ENCODE measurements at places on chromosomes 16 and 17.

- no peak for DNase-seq
Measured at GRCh38 chr16:58084635-58085034, 44.5 kb downstream of the CFAP20 start.

- DNase-seq = no peak
Measured at GRCh38 chr16:27636453-27637240, 86.7 kb downstream of the KATNIP start.

- DNase-seq = no peak
Measured at GRCh38 chr17:69207151-69207550, 21.5 kb downstream of the ABCA10 start.

DNA sequence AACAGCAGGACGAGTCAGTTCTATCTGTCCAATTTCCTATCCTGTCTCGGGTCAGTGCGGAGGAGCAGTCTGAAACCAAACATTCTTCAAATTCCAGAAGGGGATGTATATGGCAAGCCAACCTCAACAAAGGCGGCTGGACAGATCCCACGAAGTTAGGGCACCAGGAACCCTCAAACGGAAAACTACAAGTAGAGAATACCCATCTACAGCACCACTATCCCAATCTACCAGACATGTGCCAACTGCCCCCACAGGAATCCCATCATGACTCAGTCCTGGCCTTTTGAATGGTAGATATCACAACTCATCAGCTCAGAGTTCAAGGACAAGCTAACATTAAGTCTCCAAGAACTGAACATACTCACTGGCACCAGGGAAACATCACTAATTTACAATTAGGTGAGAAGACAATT lies 2.3 kb downstream of the NAT9 start:
- DNase-seq = no peak

DNA sequence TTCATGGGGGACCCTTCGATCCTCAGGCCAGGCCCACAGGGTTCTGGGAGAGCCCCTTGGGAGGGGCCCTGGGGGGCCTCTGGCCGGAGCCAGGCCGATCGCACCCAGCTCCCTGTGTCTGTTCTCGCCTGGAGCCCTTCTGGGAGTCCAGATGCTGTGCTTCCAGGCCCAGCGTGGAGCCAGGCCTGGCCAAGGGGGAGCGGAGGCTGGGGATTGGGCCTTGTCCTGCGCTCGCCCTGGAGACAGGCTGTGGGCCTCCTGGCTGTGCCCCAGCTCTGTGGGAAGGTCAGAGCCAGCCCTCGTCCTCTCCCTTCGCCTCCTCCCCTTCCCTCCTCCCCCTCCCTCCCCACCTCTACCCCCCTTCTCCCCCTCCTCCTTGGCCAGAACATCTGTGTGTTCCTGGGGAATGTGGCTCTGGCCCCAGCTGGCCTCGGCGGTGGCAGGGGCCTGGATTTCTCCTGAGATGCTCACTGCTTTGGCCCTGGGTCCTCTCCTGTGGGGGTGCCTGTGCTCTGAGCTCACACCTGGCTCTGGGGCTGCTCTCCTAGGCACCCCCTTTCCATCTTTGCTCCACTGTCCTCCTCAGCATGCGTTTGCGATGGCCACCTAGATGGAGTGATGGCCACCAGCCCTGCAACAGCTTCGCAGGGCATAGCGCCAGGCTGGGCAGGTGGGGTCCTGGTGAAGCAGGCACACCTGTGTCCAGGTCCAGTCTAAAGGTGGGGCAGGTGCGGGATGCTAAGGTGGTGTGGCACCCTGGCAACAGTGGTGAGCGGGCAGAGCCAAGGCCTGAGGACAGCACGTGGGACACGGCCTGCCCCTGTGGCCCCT lies 90.6 kb upstream of the CIBAR2 start:
- no peak for DNase-seq

GRCh38 chr17:82357394-82357793 lies 1.7 kb upstream of the TEX19 start:
- no peak for DNase-seq

- no peak for DNase-seq
Measured at GRCh38 chr17:66831383-66832210, 3.3 kb upstream of the CACNG5 start.

- no peak for DNase-seq
Measured at GRCh38 chr16:85259115-85259831, 147.0 kb upstream of the CIBAR2 start.

DNA sequence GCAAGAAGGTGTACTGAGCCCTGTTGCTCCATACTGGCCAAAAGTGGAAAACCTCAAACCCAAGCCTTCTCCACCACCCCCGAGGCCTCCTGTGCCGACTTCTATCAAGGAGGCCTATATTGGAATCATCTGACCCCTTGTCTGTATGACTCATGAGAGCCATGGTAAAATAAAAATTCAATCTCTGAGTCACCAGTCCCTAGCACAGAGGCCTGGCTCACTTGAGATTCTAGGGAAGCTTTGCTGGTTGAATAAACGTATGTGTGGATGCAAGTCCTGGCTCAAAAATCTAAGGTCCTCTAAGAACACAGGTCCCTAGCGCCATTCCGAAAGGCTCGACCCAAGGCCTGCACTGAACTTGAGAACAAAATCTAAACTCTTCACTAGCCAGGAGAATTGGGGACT lies 15.0 kb downstream of the NSMCE1 start:
- peak; percentile 38 for DNase-seq

GRCh38 chr16:27235938-27236245 lies 32.6 kb downstream of the KDM8 start:
- no peak for DNase-seq

DNA sequence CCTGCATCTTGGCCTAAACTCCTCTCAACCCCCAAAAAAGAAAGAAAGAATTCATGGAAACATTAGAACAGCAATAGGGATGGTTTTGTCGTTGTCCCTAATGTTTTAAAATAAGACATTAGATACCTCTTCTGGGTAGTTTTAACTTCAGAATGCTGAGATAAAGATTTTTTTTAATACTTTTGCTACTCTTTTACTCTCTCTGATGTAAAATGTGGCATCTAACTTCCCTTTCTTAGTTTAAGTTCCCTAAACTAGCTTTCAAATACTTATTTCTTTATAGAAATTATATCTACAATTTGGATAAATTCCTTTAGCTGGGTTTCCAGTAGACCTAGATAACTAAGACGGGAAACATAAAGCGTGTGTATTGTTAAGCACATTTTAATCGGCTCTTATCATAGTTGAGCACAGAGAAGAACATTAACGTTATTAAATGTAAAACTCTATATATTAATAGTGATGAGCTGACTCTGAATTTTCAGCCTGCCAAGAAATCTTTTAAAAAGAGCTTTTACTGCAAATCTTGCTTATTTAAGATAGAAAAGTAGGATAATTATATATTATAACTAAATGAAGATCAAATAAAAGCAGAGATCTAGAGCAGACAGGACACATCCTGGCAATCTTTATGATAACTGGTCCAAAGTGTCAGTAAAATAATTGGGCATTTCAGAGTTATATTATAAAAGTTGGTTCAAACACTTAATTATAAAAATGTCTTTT lies 183.2 kb downstream of the CYB561 start:
- DNase-seq = no peak

DNA sequence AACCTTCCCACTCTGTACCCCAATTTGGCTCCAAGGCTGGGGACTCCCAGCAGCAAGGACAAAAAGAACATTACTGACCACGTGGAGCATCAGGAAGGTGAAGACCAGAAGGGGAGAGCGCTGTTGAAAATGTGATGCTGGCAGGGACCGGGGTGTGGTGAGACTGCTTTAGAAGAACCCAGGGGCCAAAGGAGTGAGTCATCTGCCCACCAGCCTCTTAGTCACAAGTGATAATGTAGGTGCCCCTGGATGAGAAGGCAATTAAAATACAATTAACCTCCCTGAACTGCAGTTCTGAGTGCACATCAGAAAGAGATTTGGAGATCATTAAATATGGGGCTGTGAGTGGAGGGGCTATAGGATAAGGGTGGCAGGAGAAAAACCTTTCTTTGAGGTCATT lies 366.6 kb upstream of the CCL2 start:
- DNase-seq = no peak

DNA sequence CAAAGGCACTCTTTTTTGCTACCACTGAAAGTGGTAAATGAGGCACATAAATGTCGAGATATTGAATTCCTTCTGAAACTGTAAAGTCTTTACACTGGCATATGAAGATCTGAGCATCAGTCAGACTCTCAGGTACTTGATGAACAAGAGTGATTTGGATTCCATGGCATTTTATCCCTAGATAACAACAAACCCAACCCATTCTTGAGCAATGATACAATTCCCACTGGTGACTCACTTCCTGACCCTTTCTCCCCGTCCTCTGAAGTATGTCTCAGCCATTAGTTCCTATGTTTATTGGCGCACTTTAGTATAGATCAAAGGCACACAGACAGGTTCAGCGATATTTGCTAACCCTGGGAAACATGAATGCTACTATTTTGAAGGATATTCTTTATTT lies 147.0 kb upstream of the RBFOX1 start:
- no peak for DNase-seq

DNA sequence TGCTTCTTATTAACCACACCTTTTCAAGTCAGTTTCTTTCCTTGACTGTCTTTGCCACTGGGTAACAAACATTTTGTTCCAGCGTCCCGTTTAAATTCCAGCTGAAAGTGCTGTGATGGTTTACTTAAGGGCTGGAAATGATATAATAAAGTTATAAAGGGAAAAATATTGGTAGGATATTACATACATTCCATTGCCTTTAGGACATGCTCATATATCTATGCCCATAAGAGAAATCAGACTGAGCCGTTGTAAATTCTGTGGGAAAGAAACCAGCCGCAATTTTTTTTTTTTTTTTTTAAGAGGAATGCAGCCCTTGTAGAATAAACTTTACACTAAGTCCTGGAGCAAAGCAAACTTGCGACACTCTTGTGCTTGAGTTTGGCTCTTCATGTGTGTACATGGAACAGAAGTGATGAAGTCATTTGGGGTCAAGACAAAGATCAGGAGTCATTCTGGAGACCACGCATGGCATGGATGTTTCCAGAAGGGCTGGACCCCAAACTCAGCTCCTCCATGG lies 210.9 kb downstream of the XYLT1 start:
- no peak for DNase-seq

GRCh38 chr16:22126037-22126558 lies 33.8 kb downstream of the VWA3A start:
- no peak for DNase-seq

GRCh38 chr17:40582328-40582901 lies 17.1 kb upstream of the CCR7 start:
- DNase-seq = peak; percentile 85

DNA sequence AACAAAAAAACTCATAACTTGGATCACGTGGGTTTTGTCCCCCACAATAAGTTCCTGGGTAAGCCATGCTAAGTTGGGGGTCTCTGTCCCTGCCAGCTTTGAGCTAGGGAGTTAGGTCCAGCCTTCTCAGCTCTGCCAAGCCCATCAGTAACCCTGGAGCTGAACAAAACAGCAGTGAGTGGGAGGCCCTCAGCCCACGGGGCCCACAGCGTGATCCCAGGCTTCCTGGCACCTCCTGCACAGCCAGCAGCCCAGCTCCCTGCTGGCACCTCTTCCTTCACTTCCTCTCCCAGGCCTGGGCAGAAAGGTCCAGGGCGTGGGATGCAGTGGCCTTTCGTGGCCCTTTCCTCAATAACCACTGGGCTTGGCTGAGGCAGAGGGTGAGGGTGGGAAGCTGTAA lies 35.5 kb upstream of the CDC42EP4 start:
- DNase-seq = no peak

GRCh38 chr17:8712698-8713097 lies 31.9 kb downstream of the CCDC42 start:
- DNase-seq = no peak

- DNase-seq = no peak
Measured at GRCh38 chr16:60681043-60681442, 1355.2 kb downstream of the CDH8 start.

- DNase-seq = no peak
Measured at GRCh38 chr17:80456465-80457235, 19.8 kb downstream of the NPTX1 start.

DNA sequence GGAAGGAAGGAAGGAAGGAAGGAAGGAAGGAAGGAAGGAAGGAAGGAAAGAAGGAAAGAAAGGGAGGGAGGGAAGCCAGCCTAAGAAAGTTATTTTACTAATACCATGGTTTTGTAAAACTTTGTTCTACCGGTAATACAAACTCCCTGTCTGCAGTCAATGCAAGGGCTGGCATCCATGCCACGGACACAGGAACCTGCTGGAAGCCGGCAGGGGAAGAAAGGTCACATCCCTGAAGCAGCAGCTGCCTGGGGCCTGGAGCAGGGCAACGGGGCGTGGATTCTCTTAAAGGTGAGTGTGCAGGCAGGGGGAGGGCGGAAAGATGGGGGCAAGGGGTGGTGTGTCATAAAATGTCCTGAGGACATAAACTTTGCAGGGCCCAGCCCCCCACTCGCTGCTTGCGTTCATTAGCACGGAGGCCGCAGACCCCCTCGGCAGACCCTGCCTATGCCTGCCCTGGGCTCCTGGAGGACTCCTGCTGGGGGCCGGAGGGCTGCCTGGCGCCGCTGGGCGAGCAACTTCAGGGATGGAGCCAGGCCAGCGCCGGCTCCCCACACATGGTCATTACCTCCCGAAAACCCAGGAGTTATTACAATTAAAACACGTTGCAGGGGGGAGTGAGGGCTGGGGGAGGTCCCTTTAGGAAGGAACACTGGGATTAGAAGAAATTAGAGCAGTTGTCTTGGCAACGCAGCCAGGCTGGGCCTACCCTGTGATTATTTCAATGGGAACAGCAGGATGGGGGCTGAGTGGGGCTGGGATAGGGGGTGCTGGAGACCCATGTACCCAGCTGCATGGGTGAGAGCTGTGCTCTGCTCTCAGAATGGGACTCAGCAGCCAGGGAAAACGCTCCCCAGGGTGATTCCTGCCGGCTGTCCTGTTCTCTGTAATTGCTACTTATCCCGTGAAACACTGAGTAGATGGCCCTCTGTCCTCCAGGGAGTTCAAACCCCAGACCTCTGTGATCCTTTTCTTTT lies 257.9 kb downstream of the SOX9 start:
- DNase-seq = no peak

DNA sequence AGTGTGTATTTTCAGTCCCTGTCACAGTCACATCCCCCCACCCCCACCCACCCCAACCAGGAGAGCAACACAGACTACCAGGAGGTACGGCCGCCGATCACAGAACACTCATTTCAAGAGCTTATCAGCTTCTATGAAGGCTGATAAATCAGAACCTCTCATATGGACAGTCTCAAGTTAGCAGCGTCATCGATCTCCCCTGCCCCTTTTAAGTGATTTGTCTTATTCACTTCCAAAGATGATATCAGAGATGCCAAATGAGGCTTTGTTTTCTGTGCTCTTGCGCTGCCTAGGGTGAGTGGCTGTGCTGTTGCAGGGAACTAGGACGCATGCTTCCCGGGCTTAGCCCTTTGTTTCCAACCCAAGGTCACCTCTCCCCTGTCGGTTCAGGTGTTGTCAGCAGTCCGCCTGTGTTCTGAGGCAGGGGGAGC lies 26.8 kb upstream of the PMFBP1 start:
- DNase-seq = no peak

DNA sequence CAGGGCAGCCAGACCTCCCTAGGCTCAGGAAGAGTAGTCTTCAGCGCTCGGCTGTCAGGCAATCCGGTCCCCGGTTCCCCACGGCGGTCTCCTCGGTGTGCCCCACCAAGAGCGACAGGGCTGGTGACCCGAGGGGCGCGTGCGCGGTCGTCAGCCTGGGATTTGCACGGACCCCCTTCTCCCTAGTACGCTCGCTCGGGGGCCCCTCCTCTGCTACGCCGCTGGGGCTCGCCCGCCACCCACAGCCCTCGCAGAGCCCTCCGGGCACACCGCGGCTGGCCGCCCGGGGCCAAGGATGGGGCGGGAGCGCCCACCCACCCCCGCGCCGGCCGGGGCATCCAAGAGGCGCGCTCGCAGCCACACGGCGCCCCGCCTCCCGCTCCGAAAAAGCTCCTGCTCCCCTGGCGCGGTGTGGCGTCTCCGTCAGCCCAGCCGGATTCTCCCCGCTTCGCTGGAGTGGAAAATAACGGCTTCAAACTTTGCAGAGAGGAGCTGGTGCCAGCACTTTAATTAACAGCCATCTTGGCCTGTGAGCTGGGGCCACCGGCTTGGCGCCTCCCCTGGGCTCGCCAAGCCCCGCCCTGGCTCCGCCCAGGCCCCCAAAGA lies 2.1 kb upstream of the C1QL1 start:
- no peak for DNase-seq

Measured in activated CD8-positive, alpha-beta memory T cell treated with anti-CD3 and anti-CD28 coated beads, Interleukin-2, amount 10 ng/mL, durations not matched to agents 7 days and 5 days (primary cell).